ENCODE measurements at places on chromosomes 5 and 9.

DNA sequence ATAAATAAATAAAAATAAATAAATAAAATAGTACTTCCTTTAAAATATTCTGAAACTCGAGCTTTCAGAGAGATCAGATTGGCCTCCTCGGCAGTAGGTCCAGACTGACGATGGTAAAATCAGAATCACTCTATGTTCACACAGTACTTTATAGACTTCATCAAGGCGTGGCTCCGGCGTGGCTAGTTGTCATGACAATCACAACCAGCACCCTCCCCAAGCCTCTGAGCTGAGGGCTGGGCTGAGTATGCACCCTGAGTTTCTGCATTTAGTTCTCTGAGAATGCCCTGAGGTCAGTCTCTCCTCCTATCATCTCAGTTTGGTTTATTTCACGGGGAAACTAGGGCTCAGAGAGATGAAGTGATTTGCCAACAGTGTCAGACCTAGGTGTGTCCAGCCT is 43.3 kb upstream of the BARHL1 start:
- no peak for DNase-seq

GRCh38 chr5:159091065-159091464 is 8.7 kb downstream of the EBF1 start:
- DNase-seq: no peak

DNA sequence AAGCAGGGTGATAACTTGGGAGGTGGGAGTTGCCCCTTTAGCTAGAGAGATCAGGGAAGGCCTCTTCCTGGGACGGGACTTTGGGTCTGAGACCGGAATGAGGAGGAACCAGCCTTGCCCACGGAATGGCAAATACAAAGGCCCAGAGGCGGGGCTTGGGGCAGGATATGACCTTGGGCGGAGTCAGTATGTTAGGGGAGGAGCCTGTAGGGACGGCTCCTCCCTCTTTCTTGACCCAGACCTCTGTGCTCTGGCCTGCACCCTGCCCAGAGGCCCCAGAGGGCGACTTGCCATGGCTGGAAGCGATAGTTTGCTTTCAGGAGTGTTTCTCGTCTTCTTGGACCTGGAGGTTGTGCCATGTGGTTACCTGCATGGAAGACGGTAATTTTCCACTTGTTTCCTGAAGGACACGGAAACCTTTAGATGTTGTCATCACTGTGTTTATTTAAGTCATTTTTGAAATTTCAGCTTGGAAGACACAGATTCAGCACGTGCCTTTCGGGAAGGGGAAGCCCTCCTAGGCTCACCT is 85.6 kb downstream of the DAB2IP start:
- DNase-seq: no peak

DNA sequence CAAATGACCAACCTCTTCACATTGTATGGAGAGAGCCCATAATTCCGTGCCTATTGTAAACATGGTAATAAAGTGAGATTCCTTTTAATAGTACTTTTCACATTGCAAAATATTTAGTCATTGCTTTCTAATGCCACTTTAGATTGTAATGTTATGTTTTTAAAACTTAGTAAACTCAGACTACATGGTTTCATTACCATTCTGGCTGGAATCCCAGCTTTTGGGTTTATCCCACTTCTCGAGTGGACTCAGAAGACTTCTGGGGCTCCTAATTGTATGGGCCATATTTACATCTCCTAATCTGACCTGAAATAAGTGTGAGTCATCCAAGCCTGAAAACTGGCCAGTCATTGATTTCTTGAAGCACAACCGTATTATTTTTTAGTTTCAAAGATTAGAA is 217.6 kb downstream of the CAAP1 start:
- DNase-seq: no peak

GRCh38 chr5:88675168-88675707 is 207.7 kb downstream of the MEF2C start:
- DNase-seq: no peak

- no peak for DNase-seq
Observed at GRCh38 chr5:160398806-160399205, 1.0 kb downstream of the FAM200C start.

GRCh38 chr5:65876496-65876895 is 49.9 kb upstream of the ERBIN start:
- no peak for DNase-seq

DNA sequence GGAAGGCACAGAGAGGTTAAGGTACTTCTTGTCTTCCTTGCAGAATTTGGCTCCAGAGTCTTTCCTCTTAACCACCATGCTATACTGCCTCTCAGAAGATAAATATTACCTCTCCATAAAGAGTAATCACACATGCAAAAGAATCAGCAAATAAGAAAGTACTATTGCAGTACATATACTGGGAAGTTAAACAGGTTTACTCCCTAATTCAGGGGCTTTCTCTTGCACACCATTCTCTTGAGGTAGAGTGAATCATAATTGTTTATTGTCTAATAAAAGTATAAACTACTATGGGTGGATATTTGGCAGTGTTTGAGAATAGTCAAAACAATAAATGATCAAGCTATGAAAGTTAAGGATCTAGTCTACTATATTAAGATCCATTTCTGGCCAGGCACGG is 40.4 kb downstream of the SPINK5 start:
- no peak for DNase-seq

- DNase-seq: no peak
Observed at GRCh38 chr5:1201327-1202025, at the start of gene SLC6A19. TSS of gene SLC6A19 (plus strand) at chr5:1201595. CDS start at chr5:1201651, 56 bp downstream.

- no peak for DNase-seq
Observed at GRCh38 chr5:140603734-140604133, 29.2 kb downstream of the CD14 start.

DNA sequence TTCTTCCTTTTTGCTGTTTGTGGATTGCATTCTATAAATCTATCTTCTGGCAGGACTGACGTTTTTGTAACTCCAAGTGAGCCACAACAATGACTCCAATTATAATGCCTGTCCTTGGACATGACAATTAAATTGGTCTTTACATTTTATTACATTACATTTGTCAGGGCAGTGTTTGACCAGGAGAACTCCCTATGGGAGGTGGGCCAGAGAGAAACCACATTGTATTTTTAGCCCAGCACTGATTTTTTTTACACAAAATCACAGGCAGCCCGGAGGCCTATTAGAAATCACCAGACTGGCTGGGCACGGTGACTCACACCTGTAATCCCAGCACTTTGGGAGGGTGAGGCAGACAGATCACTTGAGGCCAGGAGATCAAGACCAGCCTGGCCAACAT is 99.1 kb upstream of the SMC5 start:
- DNase-seq: no peak

DNA sequence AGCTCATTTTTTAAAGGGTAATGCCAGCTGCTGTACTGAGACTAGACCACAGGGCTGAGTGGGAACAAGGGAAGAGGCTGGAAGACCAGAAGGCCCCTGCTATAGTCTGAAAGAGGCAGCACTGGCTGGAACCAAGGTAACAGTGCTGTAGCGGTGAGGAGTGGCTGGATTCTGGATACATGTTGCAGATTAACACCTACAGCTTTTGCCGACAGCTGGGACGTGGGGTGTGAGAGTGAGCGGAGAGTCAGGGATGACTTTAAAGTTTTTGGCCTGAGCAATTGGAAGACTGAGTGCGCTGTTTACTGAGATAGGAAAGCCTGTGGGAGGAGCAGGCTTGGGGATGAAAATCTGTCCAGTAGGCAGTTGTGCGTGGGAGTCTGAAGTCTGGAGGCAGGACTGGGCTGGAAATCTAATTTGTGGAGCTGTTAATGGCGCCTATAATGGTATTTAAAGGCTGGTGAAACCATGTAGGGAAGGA is 26.5 kb downstream of the AQP7 start:
- DNase-seq: no peak

DNA sequence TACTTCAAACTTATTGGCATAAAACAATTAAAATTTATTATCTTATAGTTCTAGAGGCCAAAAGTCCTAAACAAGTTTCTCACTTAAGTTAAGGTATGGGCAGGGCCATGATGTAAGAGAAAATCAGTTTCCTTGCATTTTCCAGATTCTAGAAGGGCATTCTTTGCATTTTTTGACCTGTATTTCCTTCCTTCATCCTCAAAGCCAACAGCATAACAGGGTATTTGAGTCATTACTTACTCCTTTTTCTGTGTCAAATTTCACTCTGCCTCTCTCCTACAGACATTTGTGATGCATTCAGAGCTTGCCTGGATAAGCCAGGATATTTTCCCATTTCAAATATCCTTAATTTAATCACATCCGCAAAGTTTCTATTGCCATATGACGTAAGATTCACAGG is 1499.0 kb downstream of the EFNA5 start:
- DNase-seq: no peak

DNA sequence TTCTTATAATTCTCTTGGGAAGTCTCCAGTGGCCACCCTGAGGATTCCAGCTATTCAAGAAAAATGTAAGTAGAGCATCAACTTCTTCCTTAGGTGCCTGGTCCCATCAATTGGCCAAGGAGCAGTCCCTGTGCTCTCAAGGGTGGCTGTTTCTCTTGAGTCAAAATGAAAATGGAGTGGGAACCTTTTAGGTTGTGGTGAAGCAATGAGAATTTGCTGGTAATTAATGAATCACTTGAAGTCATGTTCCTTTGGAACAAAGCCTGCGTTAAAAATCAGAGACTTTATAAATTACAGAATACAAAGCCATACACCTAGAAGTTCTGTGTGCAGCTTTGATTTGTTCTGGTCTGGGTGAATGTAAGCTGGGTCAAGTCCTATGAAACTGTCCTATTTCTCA is 48.9 kb downstream of the IL31RA start:
- no peak for DNase-seq

DNA sequence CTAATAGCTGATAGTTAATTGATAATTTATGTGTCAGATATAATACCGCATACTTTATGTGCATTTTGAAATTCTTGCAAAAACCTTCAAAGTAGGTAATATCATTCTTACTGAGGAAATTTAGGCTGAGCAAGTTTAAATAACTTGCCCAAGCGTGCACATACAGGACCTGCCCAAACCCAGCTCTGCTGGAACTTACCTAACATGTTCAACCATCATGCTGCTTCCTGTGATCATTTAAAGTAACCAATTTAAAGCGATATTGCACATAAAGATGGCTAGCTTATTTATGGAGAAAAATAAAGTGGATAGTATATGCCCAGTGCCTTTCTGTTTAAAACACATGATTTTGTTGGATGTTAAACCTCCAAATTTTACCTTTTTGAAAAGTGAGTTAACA is 4.3 kb downstream of the FAM174A start:
- DNase-seq: no peak

GRCh38 chr5:56167519-56167918 is 65.6 kb downstream of the ANKRD55 start:
- DNase-seq: no peak

- DNase-seq: no peak
Observed at GRCh38 chr9:134942011-134942787, 24.5 kb upstream of the FCN1 start.

- no peak for DNase-seq
Observed at GRCh38 chr5:72015103-72015548, 92.1 kb upstream of the MAP1B start.

DNA sequence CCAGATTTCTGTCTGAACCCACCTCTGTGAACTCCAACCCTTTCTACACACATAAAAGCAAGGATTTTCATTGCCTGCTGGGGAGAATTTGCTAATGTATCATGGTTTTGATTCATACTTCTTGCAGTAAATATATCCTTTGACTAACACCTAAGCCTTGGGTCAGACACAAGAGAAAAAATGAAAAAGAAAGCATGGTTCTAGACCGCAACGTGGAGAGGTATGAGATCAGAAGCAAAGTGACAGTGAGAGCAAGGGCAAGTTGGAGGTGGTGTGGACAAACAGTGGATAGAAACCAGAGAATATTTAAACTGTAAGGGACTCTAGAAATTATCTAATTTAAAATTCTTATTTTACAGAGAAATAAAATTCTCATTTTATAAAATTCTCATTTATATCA is 212.9 kb upstream of the SEMA6A start:
- DNase-seq: no peak

DNA sequence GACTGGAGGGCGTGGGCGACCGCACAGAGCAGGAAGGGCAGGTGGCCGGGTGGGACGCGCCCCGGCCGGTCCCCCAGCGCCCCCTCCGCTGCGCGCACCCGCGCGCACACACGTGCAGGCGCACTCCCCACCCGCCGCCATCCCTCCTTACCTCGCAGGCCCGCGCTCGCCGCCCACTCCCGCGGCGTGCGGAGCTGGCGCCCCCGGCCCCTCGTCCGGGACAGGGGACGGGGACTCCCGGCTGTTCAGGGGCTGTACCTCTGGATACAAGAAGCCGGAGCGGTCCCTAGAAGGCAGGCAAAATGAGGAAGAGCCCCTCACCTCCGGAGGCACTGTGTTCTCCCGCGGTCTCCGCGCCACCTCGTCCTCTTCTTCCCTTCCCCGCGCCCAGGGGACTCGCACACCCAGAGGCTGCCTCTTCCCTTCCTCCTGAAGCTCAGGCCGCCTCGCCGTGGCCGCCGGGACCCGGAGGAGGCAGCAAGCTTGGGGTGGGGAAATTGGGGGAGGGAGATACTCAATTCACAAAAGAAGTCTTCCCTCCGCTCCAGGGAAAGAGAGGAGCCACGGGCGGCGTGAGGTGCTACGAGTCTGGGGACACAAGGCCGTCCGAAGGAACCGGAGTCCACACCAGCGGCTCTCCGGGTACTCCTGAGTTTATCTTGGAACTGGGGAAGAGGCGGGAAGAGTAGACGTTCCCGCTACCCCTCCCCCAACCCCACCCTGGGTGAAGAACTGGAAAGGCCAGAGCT is 1.4 kb upstream of the GABRB2 start:
- no peak for DNase-seq

DNA sequence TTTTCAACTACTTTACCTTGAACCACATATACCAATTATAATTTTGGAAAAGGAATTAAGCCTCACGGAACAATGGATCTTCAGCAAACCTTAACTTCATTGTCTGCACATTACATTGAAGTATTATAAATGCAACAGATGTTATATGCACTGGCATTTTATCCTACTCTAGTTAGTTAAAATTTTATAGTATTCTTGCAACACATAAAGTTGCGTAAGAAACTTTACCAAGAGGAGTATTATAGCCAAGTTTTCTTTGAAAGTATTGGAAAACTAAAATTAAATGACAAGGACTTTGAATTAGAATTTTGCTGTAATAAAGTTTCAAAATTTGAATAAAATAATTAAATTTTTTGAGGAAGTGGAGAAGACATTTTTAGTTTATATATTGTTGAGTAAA is 63.4 kb upstream of the SREK1 start:
- no peak for DNase-seq

- DNase-seq: no peak
Observed at GRCh38 chr5:142819825-142820224, 49.6 kb downstream of the ARHGAP26 start.

GRCh38 chr5:57486027-57486602 is 3.5 kb upstream of the ACTBL2 start:
- no peak for DNase-seq

DNA sequence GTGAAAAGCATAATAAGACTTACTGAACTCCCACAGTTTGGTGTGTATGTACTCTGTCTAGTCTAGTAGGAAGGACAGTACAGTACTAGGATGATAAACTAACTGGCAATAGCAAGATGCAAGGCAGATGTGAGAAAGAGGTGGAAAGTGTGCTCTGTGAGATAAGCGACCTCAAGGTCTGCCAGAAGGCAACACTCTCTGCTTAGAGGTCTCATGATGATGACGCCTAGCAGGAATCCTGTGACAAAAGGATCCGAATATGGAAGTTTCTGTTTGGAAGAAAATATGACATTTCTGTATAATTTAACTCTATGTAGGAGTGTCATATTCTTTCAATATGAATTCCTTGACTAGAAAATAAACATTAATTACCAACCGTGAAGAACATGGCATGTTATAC is 112.2 kb downstream of the PLPPR1 start:
- DNase-seq: no peak

Measured in T-helper 22 cell (primary cell).